K562 (cell line): ENCODE measurements at places on chromosomes 7 and 10. TPM values are rescaled to one million over a fixed set of nuclear protein-coding genes. Genes with fewer than 3 reads are reported as not detected.

The WDFY4 gene
- total RNA-seq = 0.02 and 0.29 TPM in 2 replicates

The NODAL gene
- total RNA-seq = not detected in 2 replicates

The CLDN4 gene
- total RNA-seq = 0.60 and 0.63 TPM in 2 replicates

The CLEC2L gene
- total RNA-seq = 5.4 and 5.5 TPM in 2 replicates

The SERPINE1 gene
- total RNA-seq = 0.98 and 1.3 TPM in 2 replicates

The SPDYE9 gene
- not detected in 2 replicates for total RNA-seq

The SLC35B4 gene
- total RNA-seq = 28.0 and 28.2 TPM in 2 replicates

The IKZF1 gene
- 85.3 and 96.6 TPM in 2 replicates for total RNA-seq

The PLXDC2 gene
- 0.09 and 0.16 TPM in 2 replicates for total RNA-seq

The TAS2R3 gene
- total RNA-seq = 1.0 and 1.2 TPM in 2 replicates

The EMX2 gene
- total RNA-seq = not detected in 2 replicates

The GHRHR gene
- not detected in 2 replicates for total RNA-seq

The KIAA1549 gene
- 0.25 and 0.29 TPM in 2 replicates for total RNA-seq

The DNAH11 gene
- total RNA-seq = 0.02 TPM in 1 of 2 replicates, not detected in the other

The DNAJB6 gene
- total RNA-seq = 128 and 131 TPM in 2 replicates

The ELMO1 gene
- total RNA-seq = 5.3 and 5.5 TPM in 2 replicates

The ZCCHC24 gene
- total RNA-seq = 11.0 and 11.5 TPM in 2 replicates

The RNF148 gene
- not detected in 2 replicates for total RNA-seq

The NXPH1 gene
- 0.07 and 0.16 TPM in 2 replicates for total RNA-seq

The SLC16A12 gene
- 0.04 TPM in 1 of 2 replicates, not detected in the other for total RNA-seq

The AGAP9 gene
- total RNA-seq = 5.6 and 6.2 TPM in 2 replicates

The CDC14C gene
- not detected in 2 replicates for total RNA-seq
